ENCODE measurements at places on chromosomes 7 and 10.

GRCh38 chr7:69661342-69661741 lies 63.1 kb downstream of the AUTS2 start:
- no peak for DNase-seq

GRCh38 chr10:74937266-74937856 lies 111.0 kb downstream of the KAT6B start:
- no peak for DNase-seq

- no peak for DNase-seq
Observed at GRCh38 chr10:119348516-119349240, 141.3 kb downstream of the GRK5 start.

DNA sequence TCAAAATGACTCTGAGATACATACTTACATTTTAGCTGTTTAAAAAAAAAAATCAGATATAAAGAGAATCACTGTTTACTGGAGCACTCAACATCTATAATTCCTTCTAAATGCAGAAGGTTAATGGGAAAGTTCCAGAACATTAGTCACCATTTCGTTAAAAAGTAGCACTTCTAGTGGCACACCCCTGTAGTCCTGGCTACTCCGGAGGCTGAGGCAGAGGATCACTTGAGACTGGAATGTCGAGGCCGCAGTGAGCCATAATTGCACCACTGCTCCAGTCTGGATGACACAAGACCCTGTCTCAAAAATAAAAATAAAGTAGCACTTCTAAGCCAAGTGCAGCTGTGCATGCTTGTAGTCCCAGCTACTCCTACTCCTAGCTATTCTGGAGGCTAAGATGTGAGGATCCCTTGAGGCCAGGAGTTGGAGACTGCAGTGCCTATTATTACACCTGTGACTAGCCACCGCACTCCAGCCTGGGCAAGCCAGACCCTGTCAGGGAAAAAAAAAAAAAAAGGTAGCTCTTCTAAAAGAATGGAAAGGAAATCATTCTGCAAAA lies 2.2 kb downstream of the FGFBP3 start:
- DNase-seq = no peak

DNA sequence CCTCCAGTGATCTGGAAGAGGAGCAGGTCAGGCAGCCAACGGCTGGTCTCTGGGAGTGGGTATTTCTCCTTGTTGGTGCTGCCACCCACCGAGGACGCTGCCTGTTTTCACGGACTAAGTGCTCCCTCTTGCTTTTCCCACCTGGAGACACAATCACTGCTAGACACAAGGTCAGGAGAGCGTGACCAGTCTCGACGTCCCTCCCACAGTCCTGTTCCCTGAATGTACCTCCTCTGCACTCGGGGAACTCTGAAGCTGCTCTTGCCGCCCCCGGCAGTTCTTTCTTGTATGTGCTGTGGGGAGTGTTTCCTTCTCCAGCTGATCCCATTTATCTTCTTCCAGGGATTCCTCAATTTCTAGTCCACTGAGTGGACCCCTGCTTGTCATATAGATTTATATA lies 89.4 kb downstream of the CYTH3 start:
- no peak for DNase-seq

GRCh38 chr10:88026031-88026430 lies 162.6 kb downstream of the PTEN start:
- no peak for DNase-seq

DNA sequence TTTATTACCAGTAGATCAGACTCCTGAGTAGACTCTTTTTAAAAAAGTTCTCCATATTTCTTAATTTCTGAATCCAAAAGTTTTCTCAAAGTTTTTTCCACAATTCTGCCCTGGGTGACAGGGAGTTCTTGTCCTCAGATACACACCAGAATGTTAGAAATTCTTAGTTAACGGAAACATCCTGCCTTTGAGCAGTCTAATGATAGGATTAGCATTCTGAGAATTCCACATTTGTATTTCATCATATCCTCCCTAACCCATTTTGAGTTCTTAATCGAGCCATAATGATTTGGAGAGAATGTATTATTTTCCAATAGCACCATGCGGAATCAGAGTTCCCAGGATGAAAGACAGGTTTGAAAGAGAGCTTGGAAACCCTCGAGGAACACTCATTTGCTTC lies 28.9 kb upstream of the MRPS33 start:
- DNase-seq = no peak

DNA sequence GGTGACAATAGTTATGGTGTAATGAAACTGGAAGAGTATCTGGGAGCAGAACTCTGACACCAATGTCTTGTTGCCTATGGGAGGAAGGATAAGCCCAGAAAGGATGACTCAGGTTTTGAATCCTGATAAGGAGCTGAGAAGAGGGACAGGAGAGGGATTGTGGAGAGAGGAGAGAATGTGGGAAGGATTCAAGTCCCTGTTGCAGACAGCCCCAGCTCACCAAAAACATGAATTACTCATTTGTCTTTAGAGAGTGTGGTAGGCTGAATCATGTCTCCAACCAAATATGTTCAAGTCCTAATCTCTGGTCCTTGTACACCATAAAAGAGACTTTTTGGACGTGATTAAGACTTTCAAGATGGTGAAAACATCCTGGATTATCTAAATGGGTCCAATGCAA lies 206.9 kb upstream of the PHYHIPL start:
- DNase-seq = no peak

DNA sequence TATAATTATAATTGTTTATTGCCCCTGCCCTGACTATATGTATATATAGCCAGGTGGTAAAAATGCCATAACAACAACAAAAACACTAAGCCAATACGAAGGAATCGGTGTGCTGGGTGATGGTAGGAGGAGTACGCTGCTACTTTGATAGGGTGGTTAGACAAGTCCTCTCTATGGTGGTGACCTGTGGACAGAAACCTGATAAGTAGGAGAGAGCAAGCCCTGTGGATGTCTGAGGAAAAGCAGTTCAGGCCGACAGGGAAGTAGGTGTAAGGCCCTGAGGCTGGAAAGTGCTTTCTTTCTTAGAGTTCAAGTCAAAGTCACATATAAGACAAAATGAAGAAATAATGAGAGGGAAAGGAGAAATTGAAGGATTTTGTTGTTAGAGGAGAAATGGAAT lies 823.8 kb upstream of the CELF2 start:
- DNase-seq = no peak

DNA sequence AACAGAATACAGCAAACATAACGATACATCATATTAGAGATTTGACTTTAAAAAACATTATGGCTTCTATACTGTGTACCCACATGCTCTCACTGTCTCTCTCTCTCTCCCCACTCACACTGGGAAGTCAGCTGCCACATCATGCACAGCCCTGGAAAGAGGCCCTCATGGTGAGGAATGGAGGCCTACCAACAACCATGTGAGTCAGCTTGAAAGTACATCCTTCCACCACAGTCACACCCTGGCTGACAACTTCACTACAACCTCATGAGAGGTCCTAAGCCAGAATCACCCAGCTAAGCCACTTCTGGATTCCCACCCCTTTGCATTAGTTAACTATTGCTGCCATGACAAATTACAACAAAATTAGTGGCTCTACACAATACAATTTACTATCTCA lies 23.3 kb upstream of the GPR22 start:
- no peak for DNase-seq

DNA sequence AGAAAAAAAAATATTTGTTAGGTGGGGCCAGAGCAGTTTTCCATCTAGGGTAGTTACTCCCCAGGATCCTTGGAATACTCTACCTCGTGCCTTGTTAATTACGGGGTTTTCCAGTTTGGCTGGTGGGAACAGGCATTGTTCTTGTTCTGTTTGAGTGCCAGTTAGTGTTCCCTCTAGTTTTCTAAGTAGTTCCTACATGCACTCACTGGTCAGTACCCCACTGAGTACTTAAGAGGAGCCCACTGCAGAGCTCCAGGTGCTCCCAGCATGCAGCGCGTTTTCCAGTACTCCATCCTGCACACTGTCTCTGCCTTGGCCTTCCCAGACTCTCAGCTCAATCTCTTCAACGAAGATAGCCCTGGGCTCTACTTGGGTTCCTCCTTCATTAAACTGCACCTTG lies 58.0 kb downstream of the AHCYL2 start:
- DNase-seq = no peak

GRCh38 chr7:44565097-44565794 lies 8.5 kb downstream of the DDX56 start:
- peak; percentile 55 for DNase-seq

DNA sequence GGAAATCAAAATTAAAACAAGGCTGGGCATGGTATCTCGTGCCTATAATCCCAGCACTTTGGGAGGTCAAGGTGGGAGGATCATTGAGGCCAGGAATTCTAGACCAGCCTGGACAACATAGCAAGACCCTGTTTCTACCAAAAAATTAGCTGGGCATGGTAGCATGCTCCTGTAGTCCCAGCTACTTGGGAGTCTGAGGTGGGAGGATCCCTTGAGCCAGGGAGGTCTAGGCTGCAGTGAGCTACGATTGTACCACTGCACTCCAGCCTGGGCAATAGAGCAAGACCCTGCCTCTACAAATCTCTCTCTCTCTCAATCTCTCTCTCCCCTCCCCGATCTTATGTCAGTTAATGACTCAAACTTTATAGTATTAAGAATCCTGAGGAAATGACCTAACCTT lies 3.8 kb downstream of the KPNA7 start:
- no peak for DNase-seq

- peak; percentile 85 for DNase-seq
Observed at GRCh38 chr10:69392481-69393000, 24.2 kb downstream of the TACR2 start.

DNA sequence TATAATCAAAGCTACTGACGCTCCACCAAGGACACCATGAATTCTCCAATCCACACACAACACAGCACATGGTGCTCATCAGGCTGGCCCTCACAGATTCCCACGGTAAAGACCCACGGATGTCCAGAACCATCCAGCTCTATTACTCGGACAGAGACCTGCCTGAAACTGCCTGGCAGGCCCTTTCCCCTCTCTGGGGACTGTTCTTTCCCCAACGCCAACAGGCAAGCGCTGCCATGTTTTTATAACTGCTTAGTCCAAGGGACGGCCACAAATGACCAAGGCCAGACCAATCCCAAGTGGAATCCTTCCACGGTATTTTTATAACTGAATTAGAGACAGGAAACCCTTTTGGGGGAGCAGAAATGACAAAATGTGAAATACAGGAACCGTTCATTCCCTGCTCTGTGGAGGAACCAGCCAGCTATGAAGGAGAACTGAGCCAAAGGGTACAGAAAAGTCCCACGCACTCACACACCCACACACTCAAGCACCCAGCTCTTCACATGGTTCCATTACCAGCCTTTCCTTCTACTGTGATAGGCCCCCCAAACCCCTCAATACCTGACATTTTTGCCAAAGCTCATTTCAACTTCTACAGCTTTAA lies 4.1 kb downstream of the PIP4K2A start:
- DNase-seq = no peak

DNA sequence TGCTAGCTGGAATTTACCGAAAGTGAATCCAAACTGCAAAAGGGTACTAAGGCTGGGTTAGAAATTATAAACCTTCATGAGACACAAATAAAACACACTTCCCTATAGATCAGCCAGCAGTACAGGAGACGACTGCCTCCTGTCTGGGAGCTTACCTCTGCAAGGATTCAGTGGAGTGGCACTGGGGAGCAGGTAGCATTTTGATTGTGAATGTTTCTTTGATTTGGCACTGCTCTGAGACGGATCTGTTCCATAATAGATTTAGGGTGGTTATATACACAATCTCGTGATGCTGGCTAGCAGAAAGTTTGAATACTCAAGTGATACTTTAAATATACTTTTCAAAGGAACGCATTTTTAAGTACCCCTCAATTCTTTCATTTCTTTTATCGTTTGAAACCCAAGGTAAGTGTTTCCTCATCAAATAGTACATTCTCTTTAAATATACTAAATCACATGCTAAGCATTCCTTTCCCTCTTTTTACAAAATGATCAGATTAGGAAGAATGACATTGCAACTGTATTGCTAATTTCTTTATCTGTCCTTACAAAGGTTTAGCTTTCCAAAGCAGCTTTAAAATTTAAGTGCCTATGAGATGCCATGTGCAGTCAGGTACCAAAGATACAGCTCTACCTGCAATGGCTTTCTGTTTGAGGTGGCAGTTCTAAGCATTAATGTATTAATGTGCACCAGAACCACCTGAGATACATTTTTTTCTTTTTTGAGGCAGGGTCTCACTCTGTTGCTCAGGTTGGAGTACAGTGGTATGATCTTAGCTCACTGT lies 20.6 kb upstream of the CHCHD3 start:
- DNase-seq = no peak

GRCh38 chr7:130881091-130881798 lies 147.2 kb upstream of the KLF14 start:
- no peak for DNase-seq

DNA sequence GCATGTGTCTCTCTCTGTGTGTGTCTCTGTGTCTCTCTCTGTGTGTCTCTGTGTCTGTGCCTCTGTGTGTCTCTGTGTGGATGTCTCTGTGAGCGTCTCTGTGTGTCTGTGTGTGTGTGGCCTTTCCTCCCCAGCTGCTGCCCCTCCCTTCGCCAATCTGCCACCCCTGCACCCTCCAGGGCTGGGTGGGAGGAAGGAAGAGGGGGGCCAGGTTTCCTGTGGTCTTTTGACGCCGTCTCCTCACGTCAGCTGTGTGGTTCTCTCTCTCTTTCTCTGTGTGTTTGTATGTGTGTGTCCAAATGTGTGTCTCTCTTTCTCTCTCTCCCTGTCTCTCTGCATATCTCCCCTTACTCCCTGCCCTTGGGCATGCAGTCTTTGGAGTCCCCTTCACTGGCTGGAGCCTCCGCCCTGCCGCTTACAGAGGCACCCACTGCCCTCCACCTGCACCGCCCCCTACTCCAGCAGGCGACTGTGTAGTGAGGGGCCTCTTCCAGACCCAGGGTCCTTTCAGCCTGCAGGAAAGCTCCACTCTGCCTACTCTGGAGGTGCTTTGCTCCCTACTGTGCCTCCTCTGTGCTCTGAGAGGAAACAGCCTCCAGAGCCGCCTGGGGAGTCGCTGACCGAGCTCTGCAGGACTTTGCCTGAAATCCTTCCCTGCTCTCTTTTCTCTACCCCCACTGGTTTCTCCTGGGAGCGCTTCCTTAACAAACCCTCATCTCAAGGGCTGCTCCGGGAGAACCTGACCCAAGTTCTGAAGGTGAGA lies 44.2 kb upstream of the C10orf71 start:
- peak; percentile 29 for DNase-seq

DNA sequence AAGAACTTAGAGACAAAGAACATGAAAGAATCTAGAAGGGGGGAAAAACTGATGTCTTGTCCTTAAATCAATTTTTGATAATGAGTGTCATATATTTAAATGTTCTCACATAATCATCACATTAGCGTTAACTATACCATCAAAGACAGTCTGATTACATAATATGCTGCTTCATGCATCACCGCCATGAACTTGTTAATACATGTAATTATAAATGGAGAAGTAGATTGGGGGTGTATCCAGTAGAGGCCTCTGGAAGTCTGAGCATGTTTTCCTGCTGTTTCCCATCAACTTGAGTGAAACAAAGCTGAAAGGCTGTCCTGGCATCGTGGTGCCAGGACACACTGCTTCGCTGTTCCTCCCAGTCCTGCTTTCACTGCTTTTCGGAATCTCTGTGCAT lies 48.2 kb downstream of the PRLHR start:
- DNase-seq = no peak

GRCh38 chr10:123553810-123554430 lies 112.2 kb upstream of the GPR26 start:
- DNase-seq = no peak
